ENCODE measurements at places on chromosomes 3 and 15. TPM values are rescaled to one million over a fixed set of nuclear protein-coding genes. Genes with fewer than 3 reads are reported as not detected.

GRCh38 chr3:70994644-70995043 is 588.9 kb downstream of the FOXP1 start:
- no peak for DNase-seq

DNA sequence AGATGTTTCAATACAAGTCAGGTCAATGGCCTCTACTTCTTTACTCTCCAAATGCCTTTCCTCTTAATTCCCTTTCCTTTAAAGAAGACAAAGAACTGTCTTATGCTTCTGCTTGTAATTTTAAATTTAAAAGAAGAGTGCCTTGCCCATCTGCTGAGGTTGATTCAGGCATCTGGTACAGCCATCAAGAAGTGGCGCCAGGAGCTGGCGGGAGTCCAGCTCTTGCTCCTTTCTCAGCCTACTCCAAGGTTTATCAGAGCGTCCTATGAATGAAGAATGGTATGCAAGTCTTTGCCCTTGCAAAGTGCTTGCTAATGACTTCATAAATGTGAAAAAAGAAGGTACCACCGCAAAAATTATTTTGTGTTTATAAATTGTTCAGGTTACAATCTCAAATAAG is 294.6 kb upstream of the TGFBR2 start:
- DNase-seq: no peak

GRCh38 chr3:107842940-107843339 is 247.9 kb downstream of the CD47 start:
- no peak for DNase-seq

GRCh38 chr15:81171286-81171685 is 25.4 kb upstream of the IL16 start:
- no peak for DNase-seq

DNA sequence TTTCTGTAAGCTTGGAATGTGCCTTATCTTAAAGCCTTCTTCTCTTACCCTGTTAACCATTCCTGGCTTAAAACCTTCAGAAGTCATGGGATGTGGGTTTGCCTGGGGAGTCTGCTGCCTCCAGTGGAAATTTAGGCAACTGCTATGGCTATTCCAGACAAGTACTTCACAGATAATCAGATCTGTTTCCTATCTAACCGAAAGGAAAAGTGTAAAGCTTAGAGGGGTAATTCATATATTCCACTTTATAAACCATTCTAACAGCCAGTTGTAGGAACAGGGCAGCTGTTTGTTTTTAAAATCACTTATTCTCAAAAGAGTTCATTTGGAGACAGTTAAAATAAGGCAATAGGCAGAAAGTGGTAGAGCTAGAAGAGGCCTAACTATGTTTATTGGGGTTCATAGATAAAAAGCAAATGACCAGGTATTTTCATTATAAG is 219.9 kb downstream of the TCF12 start:
- no peak for DNase-seq

- no peak for DNase-seq
These were observed 27.9 kb upstream of the SLC30A4 start for GRCh38 chr15:45550436-45550835.

- no peak for DNase-seq
These were observed 43.9 kb downstream of the P3H2 start for GRCh38 chr3:190076601-190077394.

Gene TXNRD3
- 2.1 TPM for total RNA-seq

Gene GABRB3
- total RNA-seq: 0.23 TPM

Gene CPA3
- 0.20 TPM for total RNA-seq

Gene IL17RD
- not detected for total RNA-seq
